ENCODE measurements at places on chromosomes 7 and 10. TPM values are rescaled to one million over a fixed set of nuclear protein-coding genes. Genes with fewer than 3 reads are reported as not detected.

DNA sequence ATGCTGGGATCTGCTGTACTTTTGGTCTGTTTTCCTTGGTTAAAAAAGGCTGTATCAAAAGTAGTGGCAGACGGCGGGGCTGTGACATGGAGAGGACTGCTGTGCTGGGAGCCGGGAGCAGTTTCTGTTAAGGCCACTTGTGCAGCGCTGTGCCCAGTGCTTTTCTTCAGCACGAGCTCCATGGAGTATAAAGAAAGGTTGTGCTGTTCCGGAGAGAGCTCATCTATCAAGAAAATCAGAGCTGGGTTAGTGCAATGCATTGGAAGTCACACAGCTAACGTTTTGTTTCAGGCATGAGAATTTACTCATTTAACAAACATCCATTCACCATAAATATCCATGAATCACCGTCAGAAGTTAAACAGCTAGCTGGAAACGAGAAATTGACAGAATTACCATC is 62.0 kb downstream of the KIAA1549 start:
- no peak for DNase-seq

DNA sequence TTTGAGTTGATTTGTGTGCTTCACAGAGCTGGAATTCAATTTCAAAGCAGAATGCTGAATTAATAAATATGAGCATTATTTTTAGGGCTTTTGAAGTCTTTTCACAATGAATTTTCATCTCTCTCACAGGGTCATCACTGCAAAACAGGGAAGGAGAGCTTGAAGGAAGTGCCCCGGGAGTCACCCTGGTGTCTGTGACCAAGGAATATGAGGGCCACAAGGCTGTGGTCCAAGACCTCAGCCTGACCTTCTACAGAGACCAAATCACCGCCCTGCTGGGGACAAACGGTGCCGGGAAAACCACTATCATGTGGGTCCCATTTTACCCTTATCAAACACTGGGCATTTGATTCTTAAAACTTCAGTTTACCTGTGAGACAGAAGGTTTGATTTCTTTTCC is 217.7 kb downstream of the ABCA13 start:
- no peak for DNase-seq

DNA sequence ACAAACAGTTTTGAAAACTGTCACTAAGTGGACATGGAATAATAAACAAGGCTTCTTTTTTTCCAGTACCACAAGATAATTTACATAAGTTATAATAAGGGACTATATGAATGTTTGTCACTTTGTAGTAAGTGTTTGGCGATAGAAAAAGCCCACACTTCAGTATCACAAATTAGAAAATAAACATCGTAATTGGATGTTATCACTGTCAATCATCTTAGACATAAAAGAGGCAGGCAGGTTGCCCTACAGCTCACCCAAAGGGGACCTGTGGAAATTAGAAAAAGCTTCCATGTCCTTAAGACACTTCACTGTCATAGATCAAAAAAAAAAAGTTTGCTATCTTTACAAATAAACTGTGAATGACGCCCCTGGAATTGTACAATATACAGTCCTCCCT is 3.6 kb upstream of the NOC3L start:
- DNase-seq, result no peak

GRCh38 chr7:82319674-82320118 is 123.9 kb downstream of the CACNA2D1 start:
- DNase-seq, result peak; percentile 56

DNA sequence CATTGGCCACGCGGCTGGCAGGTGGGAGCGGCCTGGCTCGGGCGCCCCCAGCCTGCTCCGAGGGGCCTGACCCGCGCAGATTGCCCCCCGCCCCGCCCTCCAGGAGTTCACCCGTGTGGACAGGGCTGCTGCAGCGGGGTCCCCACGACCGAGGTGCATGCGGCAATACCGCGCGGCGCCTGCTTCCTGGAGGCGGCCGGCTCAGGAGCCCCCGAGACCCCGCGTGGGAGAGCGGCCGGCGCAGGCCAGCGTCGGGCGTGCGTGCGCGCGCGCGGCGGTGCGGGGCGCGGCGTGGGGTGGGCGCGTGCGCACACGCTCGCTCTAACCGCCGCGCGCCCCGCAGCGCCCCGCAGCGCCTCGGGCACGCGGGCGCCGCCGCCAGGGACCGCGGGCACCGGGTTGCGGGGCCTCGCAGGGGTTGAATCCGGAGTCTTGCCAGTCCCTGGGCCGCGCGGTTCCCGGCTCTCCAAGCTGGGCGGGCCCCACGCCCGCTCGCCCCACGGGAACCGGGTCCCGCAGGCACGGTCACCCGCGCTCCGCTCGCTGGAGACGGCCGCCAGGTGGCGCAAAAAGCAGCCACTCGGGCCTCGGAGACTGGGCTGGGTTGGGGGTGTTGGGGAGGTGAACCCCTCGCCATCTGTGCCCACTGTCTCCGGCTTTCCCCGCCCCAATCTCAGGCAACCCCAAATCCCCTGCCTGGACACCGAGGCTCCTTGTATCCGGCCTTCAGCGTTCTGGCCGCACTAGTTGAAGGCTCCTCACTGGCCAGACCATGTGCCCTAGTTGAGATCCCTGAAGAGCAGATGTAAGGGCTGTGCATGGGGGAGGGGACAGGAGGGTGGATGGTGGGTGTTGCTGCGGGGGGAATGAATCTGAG is 1.3 kb upstream of the ACHE start:
- no peak for DNase-seq

DNA sequence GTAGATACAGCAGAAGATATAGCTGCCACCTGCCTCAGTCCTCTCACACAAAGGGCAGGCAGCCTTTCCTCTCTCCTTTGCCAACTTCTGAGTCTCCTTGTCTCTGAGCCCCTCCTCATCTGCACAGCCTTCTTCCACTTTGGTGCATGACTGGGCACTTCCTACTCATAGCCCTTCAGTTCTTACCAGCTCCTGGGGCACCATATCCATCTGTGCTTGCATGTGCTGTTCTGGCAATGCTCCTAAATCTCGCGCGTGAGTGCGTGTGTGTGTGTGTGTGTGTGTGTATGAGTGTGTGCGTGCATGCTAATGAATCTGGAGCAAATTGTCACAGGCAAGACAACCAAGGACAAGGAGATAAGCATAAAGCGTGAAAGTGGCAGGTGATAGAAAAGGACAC is 1271.6 kb upstream of the SORCS1 start:
- DNase-seq, result no peak

DNA sequence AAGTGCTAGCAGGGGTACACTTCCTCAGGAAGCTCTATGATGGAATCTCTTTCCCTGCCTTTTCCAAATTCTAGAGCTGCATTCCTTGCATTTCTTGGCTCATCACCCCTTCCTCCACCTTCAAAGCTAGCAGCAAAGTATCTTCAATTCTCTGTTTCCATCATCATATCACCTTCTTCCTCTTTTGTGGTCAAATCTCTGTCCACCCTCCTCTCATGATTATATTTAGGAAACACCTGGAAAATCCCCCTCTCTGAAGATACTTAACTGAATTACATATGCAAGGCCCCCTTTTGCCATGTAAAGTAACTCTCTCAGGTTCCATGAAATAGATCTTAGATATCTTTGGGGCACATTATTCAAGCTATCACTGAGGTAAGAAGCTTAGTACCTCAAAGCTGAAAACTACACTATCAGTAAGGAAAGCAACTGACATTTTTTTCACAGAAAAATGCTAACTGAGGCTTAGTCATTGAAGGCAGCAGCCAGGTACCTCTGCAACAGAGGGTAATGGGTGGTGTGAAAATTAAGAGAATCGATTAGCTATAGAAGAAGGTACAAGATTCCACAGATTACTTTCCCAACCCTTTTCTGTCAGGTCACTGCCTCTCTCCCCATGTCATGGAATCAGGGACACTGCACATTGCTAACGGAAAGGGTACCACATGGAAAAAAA is 197.3 kb downstream of the MACC1 start:
- DNase-seq, result no peak

DNA sequence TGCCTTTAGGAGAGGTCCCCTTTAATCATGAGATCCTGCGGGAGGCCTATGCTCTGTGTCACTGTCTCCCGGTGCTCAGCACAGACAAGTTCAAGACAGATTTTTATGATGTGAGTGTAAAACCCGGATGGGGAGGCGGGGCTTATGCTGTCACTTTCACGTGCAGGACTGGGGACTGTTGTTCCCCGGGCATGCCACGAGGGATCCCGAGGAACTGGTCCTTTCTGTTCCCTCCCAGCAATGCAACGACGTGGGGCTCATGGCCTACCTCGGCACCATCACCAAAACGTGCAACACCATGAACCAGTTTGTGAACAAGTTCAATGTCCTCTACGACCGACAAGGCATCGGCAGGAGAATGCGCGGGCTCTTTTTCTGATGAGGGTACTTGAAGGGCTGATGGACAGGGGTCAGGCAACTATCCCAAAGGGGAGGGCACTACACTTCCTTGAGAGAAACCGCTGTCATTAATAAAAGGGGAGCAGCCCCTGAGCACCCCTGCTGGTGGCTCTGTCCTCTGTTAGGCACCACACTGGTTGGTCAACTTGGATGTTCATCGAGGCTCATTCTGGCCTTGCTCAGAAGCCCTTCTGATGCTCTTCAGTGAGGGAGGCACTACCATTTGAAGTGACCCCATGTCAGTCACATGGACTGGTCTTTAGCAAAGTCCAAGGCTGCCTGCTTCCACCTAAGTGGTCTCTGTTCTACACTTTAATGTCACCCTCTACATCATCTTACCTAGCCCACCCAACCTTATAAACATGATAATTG is 2.8 kb downstream of the COPS6 start:
- DNase-seq, result no peak

GRCh38 chr10:87668324-87669074 is 8.8 kb downstream of the PAPSS2 start:
- DNase-seq, result no peak

ADAM12 gene
- 0.61 TPM for total RNA-seq
